ENCODE measurements at places on chromosomes 3 and 15. TPM values are rescaled to one million over a fixed set of nuclear protein-coding genes. Genes with fewer than 3 reads are reported as not detected.

Gene SENP8
- polyA plus RNA-seq: 0.67 TPM

Gene SLC22A13
- not detected for polyA plus RNA-seq

- no peak overlapping the region for H3K27ac ChIP-seq
- H3K4me3 ChIP-seq: no peak overlapping the region
- no peaks in the 10 kb centered on the region for H3K36me3 ChIP-seq
Observed at GRCh38 chr15:54089776-54090175, 111.5 kb downstream of the UNC13C start.

Gene ALPK3
- not detected for polyA plus RNA-seq

GRCh38 chr3:10533737-10534023 lies 28.3 kb upstream of the ATP2B2 start:
- DNase-seq: no peak
- no peaks in the 10 kb centered on the region for H3K4me1 ChIP-seq
- H3K4me3 ChIP-seq: no peak overlapping the region
- peaks cover 4% of the 10 kb centered on the region for H3K27me3 ChIP-seq

Gene PTH1R
- polyA plus RNA-seq: not detected

Gene PP2D1
- polyA plus RNA-seq: 0.19 TPM

DNA sequence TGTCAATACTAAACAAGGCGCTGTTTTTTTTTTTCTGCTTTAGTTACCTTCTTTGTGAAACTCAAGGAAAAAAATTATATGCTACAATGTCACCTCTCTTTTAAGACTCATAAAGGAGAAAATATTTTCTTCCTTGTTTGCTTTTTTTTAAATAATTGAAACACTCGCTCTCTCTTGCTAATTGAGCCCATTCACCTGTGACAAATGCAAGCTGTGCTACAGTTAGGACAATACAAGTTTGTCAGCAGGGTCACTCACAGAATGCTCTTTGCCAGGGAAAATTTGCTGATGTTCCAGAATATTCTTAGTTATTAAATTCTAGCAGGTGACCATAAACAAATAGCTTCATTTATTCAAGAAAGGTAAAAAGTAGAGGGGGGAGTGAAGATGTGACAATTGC lies 375.9 kb upstream of the DPPA4 start:
- no peaks in the 10 kb centered on the region for H3K4me1 ChIP-seq
- no peak overlapping the region for H3K4me3 ChIP-seq
- peaks cover 3% of the 10 kb centered on the region for H3K27me3 ChIP-seq
- DNase-seq: no peak
- H3K36me3 ChIP-seq: no peaks in the 10 kb centered on the region

DNA sequence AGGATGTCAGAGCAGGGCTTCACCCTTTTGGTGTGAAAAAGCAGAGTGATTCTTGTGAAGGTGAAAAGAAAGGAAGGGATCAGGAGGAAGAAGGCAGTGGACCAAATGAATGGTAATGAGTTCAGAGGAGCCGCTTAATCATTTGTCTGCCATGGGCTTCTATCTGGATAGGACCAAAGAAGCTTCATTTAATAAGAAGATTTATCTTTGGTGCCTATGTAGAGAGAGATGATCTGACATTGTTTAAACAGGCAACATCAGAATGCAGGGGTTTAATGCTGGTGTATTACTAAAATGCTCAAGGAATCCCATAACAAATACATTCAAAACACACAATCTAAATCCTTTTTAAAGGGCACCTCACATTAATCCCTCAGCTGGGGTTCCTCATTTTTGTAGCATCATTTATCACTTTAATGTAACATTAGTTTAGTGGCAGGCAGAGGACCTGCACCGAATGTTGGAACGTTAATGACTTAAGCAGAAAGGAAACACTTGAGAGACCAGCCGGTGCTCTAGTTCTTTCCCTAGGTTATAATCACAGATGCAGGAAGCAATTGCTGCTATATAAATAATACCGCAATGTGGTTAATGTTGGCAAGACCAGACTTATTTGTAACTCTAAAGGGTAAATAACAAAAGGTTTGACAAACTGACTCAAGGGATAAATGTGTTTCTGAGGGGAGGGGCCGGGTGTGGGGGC lies 27.9 kb upstream of the IL1RAP start:
- no peaks in the 10 kb centered on the region for H3K4me1 ChIP-seq
- H3K4me3 ChIP-seq: no peak overlapping the region
- no peak overlapping the region for H3K27ac ChIP-seq

Gene FANCD2OS
- not detected for polyA plus RNA-seq

GRCh38 chr15:38307861-38308641 lies 55.4 kb downstream of the SPRED1 start:
- no peak overlapping the region for H3K27ac ChIP-seq
- no peak for DNase-seq
- H3K36me3 ChIP-seq: peaks cover 4% of the 10 kb centered on the region
- H3K4me3 ChIP-seq: peak overlapping the region; percentile 50
- H3K27me3 ChIP-seq: no peaks in the 10 kb centered on the region

Gene LMAN1L
- not detected for polyA plus RNA-seq

- no peak overlapping the region for H3K4me3 ChIP-seq
- peaks cover 2% of the 10 kb centered on the region for H3K27me3 ChIP-seq
- DNase-seq: no peak
Observed at GRCh38 chr15:38297623-38298388, 45.2 kb downstream of the SPRED1 start.

Gene TMEM212
- polyA plus RNA-seq: not detected

Gene ARL14
- not detected for polyA plus RNA-seq

GRCh38 chr3:157247391-157247790 lies 87.4 kb upstream of the CCNL1 start:
- H3K27ac ChIP-seq: no peak overlapping the region
- no peaks in the 10 kb centered on the region for H3K4me1 ChIP-seq
- no peak overlapping the region for H3K4me3 ChIP-seq
- DNase-seq: no peak
- H3K27me3 ChIP-seq: no peaks in the 10 kb centered on the region
- H3K36me3 ChIP-seq: no peaks in the 10 kb centered on the region

Gene SCAMP5
- not detected for polyA plus RNA-seq

DNA sequence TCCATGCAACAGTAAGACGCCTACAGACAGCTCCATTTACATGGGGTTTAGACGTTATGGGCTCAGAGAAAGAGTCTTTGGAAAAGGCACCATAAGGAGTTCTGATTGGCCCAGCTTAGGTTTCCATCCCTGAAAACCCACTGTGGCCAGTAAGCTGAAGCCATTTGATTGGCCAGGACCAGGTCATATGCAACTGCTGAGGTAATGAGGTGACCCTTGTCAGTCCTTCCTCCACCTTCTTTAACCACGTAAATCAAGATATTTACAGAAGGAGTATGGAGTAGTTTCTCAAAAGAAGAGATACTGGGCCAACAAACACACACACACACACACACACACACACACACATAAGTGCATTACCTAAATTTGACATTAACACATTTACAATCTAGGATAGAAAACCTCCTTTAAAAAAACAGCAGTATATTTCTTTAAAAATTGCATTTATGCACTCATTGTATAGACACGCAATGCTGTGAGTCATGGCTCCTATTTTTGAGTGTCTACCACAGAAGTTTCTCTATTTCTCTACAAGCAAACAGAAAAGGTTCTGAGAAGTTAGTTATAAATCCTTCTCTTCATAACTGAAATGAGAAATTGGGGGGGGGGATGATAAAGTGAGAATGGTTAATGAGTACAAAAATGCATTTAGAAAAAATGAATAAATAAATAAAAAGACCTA lies 16.3 kb upstream of the MB21D2 start:
- no peaks in the 10 kb centered on the region for H3K4me1 ChIP-seq
- no peak overlapping the region for H3K27ac ChIP-seq
- no peaks in the 10 kb centered on the region for H3K36me3 ChIP-seq
- H3K4me3 ChIP-seq: no peak overlapping the region

- H3K4me1 ChIP-seq: no peaks in the 10 kb centered on the region
- H3K36me3 ChIP-seq: no peaks in the 10 kb centered on the region
- DNase-seq: no peak
Observed at GRCh38 chr3:8777201-8777977, 8.0 kb upstream of the OXTR start.

DNA sequence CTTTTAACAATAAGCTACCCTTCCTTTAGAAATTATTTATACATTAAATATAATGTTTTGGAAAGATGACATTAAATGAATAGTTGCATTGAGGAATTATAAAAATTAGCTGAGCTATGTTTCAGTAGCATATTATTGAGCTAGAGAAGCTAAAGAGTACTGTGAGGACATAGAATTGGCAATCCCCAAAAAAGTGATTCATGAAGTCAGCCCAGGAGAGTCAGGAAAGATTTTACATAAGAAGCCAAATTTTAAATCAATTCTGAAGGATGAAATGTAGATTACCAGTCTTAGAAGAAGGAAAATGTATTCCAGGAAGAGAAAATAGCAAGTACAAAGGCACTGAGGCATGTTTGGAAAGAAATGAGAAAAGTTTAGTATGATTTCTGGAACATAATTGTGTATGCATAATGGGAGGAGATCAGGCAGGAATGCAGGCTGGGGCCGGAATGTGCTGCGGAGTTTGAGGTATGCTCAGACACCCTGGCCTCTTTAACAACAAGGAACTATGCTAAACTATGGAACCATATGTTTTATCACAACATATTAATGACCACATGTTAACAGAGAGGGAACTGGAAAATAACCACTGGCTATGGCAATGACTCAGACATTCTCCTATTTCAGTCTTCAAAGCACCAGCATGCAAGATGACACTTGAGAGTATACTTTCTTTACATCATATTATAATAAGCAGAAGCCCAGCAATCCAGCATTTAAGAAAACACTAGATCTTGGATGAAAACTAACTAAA lies 103.3 kb upstream of the COL8A1 start:
- H3K4me3 ChIP-seq: no peak overlapping the region
- H3K27ac ChIP-seq: no peak overlapping the region
- H3K36me3 ChIP-seq: no peaks in the 10 kb centered on the region
- no peaks in the 10 kb centered on the region for H3K27me3 ChIP-seq

Gene ITGA11
- polyA plus RNA-seq: not detected

Gene GOLGA6L10
- 0.21 TPM for polyA plus RNA-seq

GRCh38 chr3:13483286-13483685 lies 3.2 kb downstream of the HDAC11 start:
- H3K4me3 ChIP-seq: no peak overlapping the region
- H3K27me3 ChIP-seq: peaks cover 1% of the 10 kb centered on the region
- no peak for DNase-seq
- H3K36me3 ChIP-seq: peaks cover 4% of the 10 kb centered on the region
- H3K27ac ChIP-seq: no peak overlapping the region

Gene HSPBAP1
- 3.3 TPM for polyA plus RNA-seq

Gene EPHB3
- not detected for polyA plus RNA-seq

Gene C3orf20
- polyA plus RNA-seq: not detected

GRCh38 chr3:37181756-37182155 lies 7.4 kb upstream of the LRRFIP2 start:
- no peaks in the 10 kb centered on the region for H3K36me3 ChIP-seq
- peaks cover 34% of the 10 kb centered on the region for H3K4me1 ChIP-seq
- no peaks in the 10 kb centered on the region for H3K27me3 ChIP-seq
- no peak for DNase-seq

DNA sequence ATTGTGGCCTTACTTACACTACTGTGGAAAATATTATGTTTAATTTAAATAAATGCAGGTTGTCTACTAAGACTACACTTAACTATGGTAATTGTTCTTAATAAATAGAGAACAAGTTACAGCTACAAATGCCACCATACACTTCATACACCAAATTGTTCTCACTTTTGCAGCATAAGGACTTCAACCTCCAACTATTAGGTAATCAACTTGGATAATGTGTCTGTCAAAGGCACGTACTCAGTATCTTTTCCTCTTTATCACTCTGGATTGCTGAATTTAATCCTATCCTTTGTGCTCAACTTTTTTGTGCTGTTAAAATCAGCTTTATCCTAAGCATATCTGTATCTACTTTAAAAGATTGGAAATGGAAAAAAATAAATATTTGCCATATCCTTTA lies 41.6 kb upstream of the TMEM87A start:
- H3K27ac ChIP-seq: no peak overlapping the region
- H3K36me3 ChIP-seq: peaks cover 28% of the 10 kb centered on the region
- no peak overlapping the region for H3K4me3 ChIP-seq

Gene EPHB1
- 1.7 TPM for polyA plus RNA-seq

DNA sequence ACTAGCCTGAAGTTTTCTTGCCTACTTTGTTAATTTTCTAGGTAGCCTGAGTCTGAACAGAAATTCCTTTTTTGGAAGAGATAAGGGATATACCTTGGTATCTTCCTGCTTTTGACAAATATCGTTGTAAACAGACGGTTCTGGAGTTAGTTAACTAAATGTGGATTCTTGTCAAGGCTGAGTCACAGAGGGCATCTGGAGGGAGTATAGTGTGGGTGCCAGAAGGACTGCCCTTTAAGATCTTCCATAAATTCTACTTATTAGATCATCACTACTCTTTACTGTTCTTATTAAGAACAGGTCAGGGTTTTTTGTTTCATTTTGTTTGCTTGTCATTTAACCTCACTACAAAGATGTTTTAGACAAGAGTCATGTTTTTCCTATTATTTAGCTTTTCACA lies 125.3 kb upstream of the SKOR1 start:
- DNase-seq: no peak
- H3K27me3 ChIP-seq: no peaks in the 10 kb centered on the region
- peaks cover 20% of the 10 kb centered on the region for H3K36me3 ChIP-seq
- no peaks in the 10 kb centered on the region for H3K4me1 ChIP-seq
- no peak overlapping the region for H3K4me3 ChIP-seq

Gene FAM3D
- polyA plus RNA-seq: not detected

GRCh38 chr15:69116391-69116790 lies 44.0 kb upstream of the GLCE start:
- no peaks in the 10 kb centered on the region for H3K36me3 ChIP-seq
- H3K27ac ChIP-seq: no peak overlapping the region
- no peak overlapping the region for H3K4me3 ChIP-seq

DNA sequence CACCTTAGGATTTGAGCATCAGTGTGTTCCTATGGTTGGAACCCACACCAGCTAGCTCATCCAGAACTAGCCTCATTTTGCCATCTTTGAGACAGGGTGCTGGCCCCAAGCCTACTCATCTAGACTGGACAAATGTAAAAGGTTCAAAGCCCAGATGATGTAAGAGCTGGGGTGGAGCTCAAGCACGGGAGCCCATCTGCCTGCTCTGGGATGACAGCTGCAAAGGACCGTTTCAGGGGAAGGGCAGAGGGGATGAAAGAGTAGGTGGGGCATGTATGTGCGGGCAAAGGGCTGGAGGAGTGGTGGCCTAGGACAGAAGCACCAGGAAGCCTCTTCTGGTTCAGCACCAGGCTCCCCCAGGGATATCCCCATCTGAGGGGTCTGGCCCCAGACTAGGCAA lies 15.8 kb downstream of the CLK3 start:
- no peaks in the 10 kb centered on the region for H3K27me3 ChIP-seq
- no peak overlapping the region for H3K27ac ChIP-seq
- no peaks in the 10 kb centered on the region for H3K36me3 ChIP-seq
- no peaks in the 10 kb centered on the region for H3K4me1 ChIP-seq
- H3K4me3 ChIP-seq: no peak overlapping the region
- DNase-seq: no peak

Gene GCNT3
- not detected for polyA plus RNA-seq

Gene ECE2
- polyA plus RNA-seq: not detected

Gene APEH
- 130 TPM for polyA plus RNA-seq

DNA sequence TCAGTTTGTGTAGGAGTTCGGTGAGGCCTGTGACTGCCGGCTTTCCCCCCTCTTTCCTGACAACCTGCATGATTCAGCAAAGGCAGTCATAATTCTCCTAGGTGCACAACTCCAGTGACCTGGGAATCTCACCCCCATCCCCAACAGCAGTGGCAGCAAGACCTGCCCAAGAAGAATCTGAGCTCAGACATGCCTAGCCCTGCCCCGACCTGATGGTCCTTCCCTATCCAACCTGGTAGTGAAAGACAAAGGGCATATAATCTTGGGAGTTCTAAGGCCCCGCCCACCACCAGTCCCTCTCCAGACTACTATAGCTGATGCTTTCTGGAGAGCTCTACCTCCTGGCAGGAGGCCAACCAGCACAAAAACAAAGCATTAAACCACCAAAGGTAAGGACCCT lies 44.2 kb upstream of the ZBED2 start:
- H3K27me3 ChIP-seq: no peaks in the 10 kb centered on the region
- no peak overlapping the region for H3K4me3 ChIP-seq
- no peak overlapping the region for H3K27ac ChIP-seq
- no peak for DNase-seq
- no peaks in the 10 kb centered on the region for H3K4me1 ChIP-seq

Data from immature natural killer cell (primary cell).